ENCODE measurements at places on chromosomes 3 and 15.

DNA sequence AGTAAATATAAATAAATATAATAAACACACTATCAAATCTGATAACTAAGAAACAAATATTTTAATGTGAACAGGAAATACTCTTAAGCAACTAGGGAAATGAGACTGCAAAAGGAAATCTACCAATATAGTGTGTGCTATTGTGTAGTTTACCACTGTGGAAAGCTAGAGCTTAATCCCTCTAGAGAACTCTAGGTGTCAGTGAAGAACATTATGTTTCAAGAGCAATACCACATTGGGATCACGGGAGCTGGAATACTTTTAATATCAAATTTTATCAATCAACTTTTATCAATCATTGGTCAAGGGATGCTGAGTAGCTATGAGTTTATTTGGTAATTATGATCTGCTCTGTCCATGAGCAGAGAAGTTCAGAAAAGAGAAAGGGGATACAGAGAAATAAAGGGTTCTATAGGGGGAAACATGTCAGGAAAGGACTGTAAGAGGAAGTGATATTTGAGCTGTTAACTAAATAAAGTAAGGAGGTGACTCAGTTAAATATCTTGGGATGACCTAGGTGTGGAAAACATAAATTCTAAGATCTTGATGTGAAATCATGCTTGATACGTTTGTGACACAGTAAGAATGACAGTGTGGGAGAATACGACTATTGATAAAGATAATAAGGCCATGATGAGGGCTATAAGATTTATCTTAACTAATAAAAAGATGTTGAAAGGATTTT, 762.2 kb upstream of the ALCAM start:
- no peak for DNase-seq

GRCh38 chr3:123397921-123398785, 50.7 kb downstream of the ADCY5 start:
- no peak for DNase-seq

GRCh38 chr3:14223595-14223994, 45.0 kb downstream of the LSM3 start:
- no peak for DNase-seq

DNA sequence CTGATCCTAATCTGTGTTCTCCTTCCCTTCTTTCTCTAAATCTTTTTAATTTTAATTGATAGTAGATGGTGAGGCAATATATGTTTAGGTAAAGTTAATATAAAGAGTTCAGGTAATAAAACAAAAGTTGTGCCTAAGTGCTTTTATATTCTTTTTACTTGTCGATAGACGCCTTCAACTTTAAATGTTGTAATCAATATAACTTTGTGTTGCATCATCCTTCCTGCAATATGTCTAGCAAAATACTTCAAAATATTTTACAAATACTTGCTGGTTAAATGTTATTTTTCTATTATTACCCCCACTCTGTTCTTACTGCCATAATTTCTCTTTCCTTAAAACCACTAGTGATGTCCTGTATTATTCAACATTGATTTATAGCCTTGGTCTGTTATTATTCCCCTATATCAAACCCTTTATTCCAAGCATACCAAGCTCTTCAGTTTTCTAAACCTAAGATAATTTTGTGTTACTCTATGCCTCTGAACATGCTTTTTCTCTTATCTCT, 92.4 kb downstream of the NAALADL2 start:
- no peak for DNase-seq

DNA sequence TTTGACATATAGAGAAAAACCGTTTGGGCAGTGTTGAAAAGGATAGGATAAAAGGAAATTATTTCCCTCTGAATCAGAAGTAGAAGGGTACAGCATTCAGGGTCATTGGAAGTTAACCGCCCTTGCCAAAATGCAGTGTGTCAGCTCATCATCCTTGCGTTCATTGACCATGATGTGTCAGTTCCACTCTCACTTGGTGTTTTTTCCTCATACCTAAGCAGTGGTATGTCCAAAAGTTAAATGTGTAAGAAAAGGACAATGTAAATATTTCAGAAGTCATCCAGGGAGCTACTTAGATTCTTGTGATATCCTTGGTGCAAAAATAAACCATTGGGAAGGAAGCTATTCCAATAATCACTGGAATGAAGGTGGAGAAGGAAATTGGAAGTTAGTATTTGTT, 50.7 kb downstream of the MAP6D1 start:
- no peak for DNase-seq

GRCh38 chr3:154614601-154615000, 184.6 kb upstream of the GPR149 start:
- no peak for DNase-seq

- no peak for DNase-seq
Measured at GRCh38 chr3:55588146-55588765, 101.2 kb upstream of the WNT5A start.

Measured in stimulated activated CD8-positive, alpha-beta memory T cell treated with anti-CD3 and anti-CD28 coated beads, Interleukin-2, amount 100 ng/mL, for 48 hours (primary cell).